Kidney (tissue), 22 donors: ENCODE measurements at places on chromosomes 7 and 10. TPM values are rescaled to one million over a fixed set of nuclear protein-coding genes. Genes with fewer than 3 reads are reported as not detected.
A peak's percentile ranks its signal among the peaks of the same experiment; 100 is the strongest.

The CREB3L2 gene
- polyA plus RNA-seq = 18.5 TPM

The RELN gene
- 0.95 TPM for polyA plus RNA-seq

The SEMA3C gene
- 3.9 TPM for polyA plus RNA-seq

The GPR85 gene
- 0.65 TPM for polyA plus RNA-seq

The MYH16 gene
- polyA plus RNA-seq = not detected

- H3K4me3 ChIP-seq = no peak overlapping the region
- H3K27me3 ChIP-seq = no peaks in the 10 kb centered on the region
- DNase-seq = no peak
- H3K27ac ChIP-seq = no peak overlapping the region
- peaks cover 16% of the 10 kb centered on the region for H3K4me1 ChIP-seq
Observed at GRCh38 chr7:26443751-26444150, 152.1 kb downstream of the SNX10 start.

DNA sequence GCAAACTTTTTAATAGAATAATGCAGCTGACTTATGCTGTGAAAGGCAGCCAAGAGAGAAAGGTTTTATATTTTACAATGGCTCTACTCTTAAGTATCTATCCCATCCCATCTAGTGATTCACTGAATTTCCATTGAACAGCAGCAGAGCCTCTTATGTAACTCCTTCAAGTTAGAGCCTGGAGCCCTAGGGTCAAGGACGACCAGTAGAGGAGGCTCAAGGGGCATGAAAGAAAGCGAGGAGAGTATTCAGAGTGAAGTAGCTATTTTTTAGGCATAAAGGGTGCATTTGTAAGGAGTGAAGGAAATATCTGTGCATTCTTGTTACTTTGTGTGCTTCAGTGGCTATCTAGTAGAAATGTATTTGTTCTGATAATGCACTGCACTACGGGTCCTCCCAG is 180.2 kb upstream of the TPK1 start:
- no peak for DNase-seq
- no peak overlapping the region for H3K4me3 ChIP-seq
- H3K27me3 ChIP-seq = no peaks in the 10 kb centered on the region
- no peak overlapping the region for H3K27ac ChIP-seq
- H3K4me1 ChIP-seq = no peaks in the 10 kb centered on the region
- no peaks in the 10 kb centered on the region for H3K36me3 ChIP-seq

GRCh38 chr7:98946389-98946788 is 68.1 kb downstream of the TRRAP start:
- DNase-seq = no peak
- H3K27me3 ChIP-seq = no peaks in the 10 kb centered on the region
- H3K4me1 ChIP-seq = no peaks in the 10 kb centered on the region
- peaks cover 18% of the 10 kb centered on the region for H3K36me3 ChIP-seq

- no peak overlapping the region for H3K4me3 ChIP-seq
- H3K36me3 ChIP-seq = no peaks in the 10 kb centered on the region
- no peak overlapping the region for H3K27ac ChIP-seq
- DNase-seq = no peak
Observed at GRCh38 chr10:126006906-126007305, 110.5 kb downstream of the FANK1 start.

GRCh38 chr7:116691664-116692063 is 19.7 kb downstream of the MET start:
- H3K27me3 ChIP-seq = no peaks in the 10 kb centered on the region
- no peak overlapping the region for H3K27ac ChIP-seq
- no peaks in the 10 kb centered on the region for H3K4me1 ChIP-seq

GRCh38 chr10:49367600-49367999 is 28.3 kb downstream of the DRGX start:
- H3K36me3 ChIP-seq = no peaks in the 10 kb centered on the region
- no peak overlapping the region for H3K27ac ChIP-seq
- peaks cover 2% of the 10 kb centered on the region for H3K27me3 ChIP-seq
- no peak overlapping the region for H3K4me3 ChIP-seq
- DNase-seq = no peak

GRCh38 chr10:86001521-86001920 is 365.1 kb downstream of the GRID1 start:
- no peaks in the 10 kb centered on the region for H3K36me3 ChIP-seq
- no peak for DNase-seq
- no peak overlapping the region for H3K4me3 ChIP-seq
- no peak overlapping the region for H3K27ac ChIP-seq

DNA sequence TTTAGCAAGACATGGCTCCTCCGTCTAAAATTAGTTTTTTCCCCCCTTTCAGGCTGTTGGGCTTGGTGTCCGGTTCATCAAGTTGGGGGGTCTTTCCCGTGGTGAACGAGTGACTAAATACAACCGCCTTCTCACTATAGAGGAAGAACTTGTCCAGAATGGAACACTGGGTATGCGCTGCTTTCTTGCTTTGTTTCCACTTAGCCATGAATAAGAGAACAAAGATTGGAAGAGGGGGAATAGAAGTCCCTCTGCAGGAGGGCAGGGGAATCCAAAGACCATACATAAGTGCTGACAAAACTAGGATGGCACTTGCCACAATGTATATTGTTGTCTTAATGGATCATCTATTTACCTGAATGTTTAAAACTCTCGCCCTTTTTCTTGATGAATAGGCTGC is 30.5 kb downstream of the ENO4 start:
- no peaks in the 10 kb centered on the region for H3K36me3 ChIP-seq
- H3K27me3 ChIP-seq = no peaks in the 10 kb centered on the region
- no peak for DNase-seq
- no peak overlapping the region for H3K27ac ChIP-seq
- no peak overlapping the region for H3K4me3 ChIP-seq
- H3K4me1 ChIP-seq = no peaks in the 10 kb centered on the region

DNA sequence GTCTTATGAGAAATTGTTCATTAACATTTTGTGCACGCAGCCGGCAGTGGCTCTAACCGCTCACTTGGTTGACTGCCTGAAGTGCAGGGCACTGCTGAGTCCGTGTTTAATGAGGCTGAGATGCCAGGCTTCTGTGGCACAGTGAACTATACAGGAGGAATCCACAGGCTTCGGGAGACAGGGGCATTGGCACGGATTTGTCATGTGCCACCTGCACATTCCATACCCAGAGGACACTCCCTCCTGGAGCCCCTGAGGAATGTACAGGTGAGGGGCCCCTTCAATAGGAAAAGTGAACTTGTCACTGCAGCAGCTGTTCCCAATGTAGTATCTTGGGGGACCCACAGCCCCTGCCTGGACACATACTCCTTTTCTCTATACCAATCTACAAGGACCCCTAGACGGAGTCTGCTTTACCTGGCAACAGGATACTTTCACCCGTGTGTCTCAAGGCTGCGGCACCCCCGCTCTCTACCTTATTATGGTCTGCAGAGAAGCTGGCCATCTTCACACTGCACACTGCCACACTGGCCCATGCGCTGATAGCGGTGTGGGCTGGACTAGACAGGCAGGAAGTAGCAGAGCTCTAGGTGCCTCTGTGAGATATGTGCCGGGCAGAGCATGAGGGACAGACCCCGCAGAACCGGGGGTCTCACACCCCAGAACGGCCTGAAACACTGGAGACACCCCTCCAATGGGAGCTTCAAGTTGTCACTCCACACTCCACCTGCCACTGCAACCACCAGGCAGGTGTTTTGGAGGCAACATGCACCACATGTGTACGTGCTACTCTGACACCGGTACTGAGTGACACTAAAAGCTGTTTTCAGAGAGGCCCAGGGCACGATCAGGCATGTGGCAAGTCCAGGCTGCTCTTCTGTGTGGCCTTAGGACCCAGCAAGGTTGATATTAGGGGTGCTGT is 71.4 kb upstream of the RHEB start:
- no peaks in the 10 kb centered on the region for H3K27me3 ChIP-seq
- no peak overlapping the region for H3K27ac ChIP-seq
- no peak overlapping the region for H3K4me3 ChIP-seq
- no peaks in the 10 kb centered on the region for H3K36me3 ChIP-seq

DNA sequence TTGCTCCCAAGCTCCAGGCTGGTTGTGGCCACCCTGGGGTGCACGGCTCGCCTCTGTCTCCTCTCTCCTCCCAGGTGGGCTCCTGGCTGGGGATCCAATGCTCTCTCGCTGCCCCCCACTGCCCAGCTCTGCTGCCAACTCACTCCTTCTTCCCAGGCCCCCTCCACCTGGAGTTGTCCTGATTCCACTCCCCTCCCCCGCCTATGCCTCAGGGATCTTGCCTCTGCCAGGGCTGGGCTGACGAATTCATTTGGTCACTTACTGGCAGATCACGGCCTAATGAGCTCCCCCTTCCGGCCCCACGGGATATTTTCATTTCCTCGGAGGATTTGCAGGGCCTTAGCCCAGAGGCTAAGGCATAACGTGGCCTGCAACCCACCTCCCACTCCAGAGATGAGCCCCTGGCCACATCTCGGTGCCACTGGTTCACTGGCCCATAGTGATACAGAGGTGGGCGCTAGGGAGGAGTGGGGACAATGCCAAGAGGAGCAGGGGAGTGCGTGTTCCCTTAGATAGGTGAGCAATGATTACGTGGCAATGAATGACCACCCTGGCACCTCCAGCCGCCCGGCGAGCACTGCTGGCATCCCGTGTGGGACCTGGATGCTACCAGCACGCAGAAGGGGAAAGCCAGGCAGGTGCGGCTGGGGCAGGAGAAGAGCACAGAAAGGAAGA is 344.6 kb upstream of the SHH start:
- H3K27me3 ChIP-seq = no peaks in the 10 kb centered on the region
- H3K4me3 ChIP-seq = no peak overlapping the region
- H3K36me3 ChIP-seq = no peaks in the 10 kb centered on the region

- no peak for DNase-seq
- H3K4me3 ChIP-seq = no peak overlapping the region
- H3K4me1 ChIP-seq = no peaks in the 10 kb centered on the region
- H3K36me3 ChIP-seq = no peaks in the 10 kb centered on the region
- H3K27ac ChIP-seq = no peak overlapping the region
Observed at GRCh38 chr10:104875561-104875960, 234.5 kb downstream of the SORCS3 start.

GRCh38 chr10:47261121-47261520 is 38.9 kb upstream of the GDF10 start:
- no peaks in the 10 kb centered on the region for H3K4me1 ChIP-seq
- no peak overlapping the region for H3K4me3 ChIP-seq
- no peak overlapping the region for H3K27ac ChIP-seq
- DNase-seq = no peak
- H3K36me3 ChIP-seq = no peaks in the 10 kb centered on the region

DNA sequence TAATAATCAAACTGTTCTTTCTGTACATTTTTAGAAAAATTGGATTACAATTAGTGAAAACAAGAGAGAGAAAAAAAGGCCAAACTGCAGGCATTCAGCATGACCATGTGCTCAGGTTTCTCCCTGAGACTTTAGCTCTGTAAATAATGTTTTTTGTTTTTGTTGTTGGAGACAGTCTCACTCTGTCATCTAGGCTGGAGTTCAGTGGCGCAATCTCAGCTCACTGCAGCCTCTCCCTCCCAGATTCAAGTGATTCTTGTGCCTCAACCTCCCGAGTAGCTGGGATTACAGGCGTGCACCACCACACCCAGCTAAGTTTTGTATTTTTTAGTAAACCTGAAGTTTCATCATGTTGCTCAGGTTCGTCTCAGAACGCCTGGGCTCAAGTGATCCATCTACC is 23.0 kb downstream of the BZW2 start:
- H3K27me3 ChIP-seq = no peaks in the 10 kb centered on the region
- H3K4me3 ChIP-seq = no peak overlapping the region
- no peak for DNase-seq
- H3K4me1 ChIP-seq = no peaks in the 10 kb centered on the region
- no peaks in the 10 kb centered on the region for H3K36me3 ChIP-seq
- no peak overlapping the region for H3K27ac ChIP-seq

DNA sequence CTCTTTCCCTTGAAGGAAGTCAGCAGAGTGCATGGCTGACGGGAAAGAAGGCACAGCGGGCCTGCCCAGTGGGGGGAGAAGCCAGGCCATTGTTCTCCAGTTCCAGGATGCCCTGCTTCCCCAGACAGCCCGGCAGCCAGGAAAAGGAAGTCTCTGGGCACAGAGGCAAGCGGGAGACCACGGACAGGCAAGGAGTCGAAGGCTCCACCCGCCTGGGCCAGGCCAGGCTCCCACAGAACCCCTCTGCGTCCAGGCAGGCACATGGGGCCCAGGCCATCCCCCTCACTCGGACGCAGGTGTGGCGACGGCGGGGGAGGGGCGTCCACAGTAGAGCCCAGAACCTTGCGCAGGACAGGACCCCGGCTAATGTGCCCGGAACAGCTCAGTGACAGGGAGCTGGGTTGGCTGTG is 8.7 kb downstream of the GPR146 start:
- H3K27ac ChIP-seq = peak overlapping the region; percentile 63
- no peaks in the 10 kb centered on the region for H3K36me3 ChIP-seq
- H3K4me1 ChIP-seq = no peaks in the 10 kb centered on the region

DNA sequence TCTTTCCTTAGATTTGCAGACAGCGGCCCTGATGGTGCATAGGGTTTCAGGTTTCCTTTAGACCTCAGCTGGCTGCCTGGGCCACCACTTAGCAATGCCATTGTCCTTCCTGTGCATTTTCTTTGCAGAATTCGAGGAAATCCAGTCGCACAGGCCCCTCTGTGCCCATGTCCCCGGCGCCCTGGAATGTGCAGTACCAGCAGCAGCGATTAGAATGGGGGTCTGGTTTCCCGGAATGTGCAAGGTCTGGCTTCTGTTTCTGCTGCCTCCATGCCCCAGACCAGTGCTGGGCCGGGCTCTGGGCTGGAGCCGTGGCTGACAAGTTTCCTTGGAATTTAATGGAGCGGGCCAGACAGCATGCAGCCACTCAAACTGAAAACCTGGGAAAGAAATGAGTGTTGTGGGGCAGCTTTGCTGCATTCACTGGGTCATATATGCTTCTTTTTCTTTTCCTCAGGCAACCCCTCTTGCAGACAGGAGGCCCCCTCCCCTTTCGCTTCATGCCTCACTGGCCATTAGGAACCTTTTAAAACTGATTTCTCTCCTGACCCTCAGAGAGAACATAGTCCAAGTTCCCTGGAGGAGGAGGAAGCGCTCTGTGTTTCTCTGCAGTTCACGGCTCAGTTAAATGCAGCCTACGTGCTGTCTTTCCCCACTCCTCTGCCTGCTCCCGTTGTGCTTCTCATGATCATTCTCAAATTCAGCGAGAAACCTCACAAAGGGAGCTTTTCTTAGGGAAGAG is 14.4 kb downstream of the HTRA1 start:
- DNase-seq = peak; percentile 61
- peak overlapping the region; percentile 18 for H3K4me3 ChIP-seq
- no peak overlapping the region for H3K27ac ChIP-seq
- no peaks in the 10 kb centered on the region for H3K27me3 ChIP-seq

DNA sequence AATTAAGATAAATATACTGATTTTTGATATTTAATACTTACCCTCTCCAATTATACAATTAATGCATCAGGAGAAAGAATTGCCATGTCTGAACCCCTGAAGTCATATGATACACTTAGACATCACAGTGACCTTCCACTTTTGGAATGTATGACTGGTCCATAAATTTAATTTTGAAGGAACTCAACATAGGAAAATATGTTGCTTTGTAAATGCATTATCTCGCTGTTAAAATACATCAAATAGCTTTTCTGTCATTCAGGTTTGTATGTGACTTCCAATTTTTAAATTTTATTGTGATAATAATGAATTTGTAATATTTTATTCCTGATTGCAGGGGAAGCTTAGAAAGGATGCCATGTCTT is 631.9 kb upstream of the ANKRD30A start:
- no peak for DNase-seq
- no peak overlapping the region for H3K27ac ChIP-seq
- no peaks in the 10 kb centered on the region for H3K27me3 ChIP-seq
